ENCODE measurements at places on chromosomes 1 and 21. TPM values are rescaled to one million over a fixed set of nuclear protein-coding genes. Genes with fewer than 3 reads are reported as not detected.

CLDN17 gene
- polyA plus RNA-seq = not detected

RCSD1 gene
- polyA plus RNA-seq = 0.15 TPM

DNA sequence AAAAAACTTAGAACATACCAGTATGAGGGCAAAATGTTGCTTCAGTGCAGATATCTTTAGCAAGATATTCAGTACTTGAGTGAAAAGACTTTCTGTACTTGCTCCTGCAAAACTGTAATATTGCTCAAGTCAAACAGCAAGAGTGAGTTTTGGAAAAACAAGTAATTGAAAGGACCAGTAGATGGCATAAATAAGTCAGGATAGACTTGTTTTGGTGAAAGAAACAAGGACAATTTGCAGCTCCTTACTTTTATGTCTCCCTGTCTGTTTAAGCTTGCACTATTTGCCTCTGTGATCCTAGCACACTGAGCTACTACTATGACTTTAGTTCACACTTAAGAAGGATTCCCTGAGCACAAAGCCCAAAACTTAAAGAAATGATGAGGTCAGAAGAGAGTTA is 39.1 kb downstream of the IFI44 start:
- DNase-seq = peak; percentile 67

- DNase-seq = no peak
Observed at GRCh38 chr1:225470211-225471108, 42.6 kb upstream of the LBR start.

- peak; percentile 11 for DNase-seq
Observed at GRCh38 chr1:164180824-164181223, 378.2 kb upstream of the PBX1 start.

All from GM23248 (cell line).